ENCODE measurements at places on chromosomes 2 and 18.

DNA sequence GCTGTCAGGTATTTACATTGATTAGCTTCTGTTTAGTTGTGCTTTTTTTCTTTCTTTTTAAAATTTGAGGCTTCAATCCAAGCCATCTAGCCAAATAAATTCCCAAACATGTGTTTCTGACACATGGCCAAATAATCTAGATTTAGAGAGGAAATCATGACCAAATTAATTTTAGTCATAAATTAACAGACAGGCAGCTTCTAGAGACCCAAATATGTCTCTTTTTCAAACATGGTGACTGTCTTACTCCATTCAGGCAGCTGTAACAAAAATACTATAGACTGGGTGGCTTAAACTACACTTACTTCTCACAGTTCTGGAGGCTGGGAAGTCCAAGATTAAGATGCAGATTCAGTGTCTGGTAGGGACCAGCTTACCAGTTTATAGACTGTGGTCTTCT lies 23.2 kb upstream of the NAB1 start:
- DNase-seq: no peak

GRCh38 chr18:23519734-23520133 lies 16.4 kb downstream of the RMC1 start:
- no peak for DNase-seq

- DNase-seq: no peak
Measured at GRCh38 chr2:45439788-45440773, 171.0 kb downstream of the SRBD1 start.

GRCh38 chr18:39345321-39345720 lies 1779.7 kb upstream of the CELF4 start:
- no peak for DNase-seq

DNA sequence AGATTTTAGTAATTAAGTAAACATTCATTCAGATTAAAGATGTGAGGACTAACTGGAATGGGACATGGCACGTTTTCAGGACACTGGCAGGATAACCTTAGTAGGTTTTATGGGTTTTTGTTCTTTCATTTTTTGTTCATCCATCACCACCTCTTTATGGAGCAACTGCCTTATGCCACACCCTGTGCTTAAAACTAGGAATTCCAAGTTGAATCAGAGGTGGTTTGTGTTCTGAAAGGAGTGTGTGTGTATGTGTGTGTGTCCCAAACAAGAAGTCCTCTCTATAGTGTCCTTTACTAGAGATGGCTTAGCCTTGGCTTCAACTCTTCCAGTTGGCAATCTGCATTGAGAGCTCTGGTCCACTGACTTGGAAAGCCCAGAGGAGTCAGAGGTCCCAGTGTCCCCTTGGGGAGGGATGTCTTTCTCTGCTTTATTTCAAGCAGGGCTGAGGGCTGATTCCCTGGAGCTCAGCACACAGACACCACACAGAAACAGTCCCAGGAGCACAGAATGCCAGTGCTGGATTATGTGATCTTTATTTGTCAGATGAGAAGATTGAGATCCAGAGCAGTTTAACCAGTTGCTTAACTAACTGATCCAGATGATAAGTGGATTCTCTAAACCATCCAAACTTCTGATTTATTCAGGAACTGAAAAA lies 25.2 kb downstream of the RHOB start:
- DNase-seq: no peak

DNA sequence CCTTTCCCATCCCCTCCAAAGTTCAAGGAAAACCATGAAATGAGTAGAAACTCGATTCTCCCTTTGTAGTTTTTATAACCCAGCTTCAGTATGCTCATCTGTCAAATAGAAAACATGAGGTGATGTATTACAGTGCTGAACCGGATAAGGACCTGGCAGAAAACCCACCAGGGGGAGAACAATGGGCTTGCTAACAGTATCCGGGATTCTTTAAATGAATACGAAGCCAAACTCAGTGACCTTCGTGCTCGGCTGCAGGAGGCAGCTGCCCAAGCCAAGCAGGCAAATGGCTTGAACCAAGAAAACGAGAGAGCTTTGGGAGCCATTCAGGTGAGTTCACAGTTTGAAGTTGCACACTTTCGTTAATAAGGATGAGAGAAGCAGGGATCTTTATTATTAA lies 113.6 kb upstream of the TTC39C start:
- no peak for DNase-seq

DNA sequence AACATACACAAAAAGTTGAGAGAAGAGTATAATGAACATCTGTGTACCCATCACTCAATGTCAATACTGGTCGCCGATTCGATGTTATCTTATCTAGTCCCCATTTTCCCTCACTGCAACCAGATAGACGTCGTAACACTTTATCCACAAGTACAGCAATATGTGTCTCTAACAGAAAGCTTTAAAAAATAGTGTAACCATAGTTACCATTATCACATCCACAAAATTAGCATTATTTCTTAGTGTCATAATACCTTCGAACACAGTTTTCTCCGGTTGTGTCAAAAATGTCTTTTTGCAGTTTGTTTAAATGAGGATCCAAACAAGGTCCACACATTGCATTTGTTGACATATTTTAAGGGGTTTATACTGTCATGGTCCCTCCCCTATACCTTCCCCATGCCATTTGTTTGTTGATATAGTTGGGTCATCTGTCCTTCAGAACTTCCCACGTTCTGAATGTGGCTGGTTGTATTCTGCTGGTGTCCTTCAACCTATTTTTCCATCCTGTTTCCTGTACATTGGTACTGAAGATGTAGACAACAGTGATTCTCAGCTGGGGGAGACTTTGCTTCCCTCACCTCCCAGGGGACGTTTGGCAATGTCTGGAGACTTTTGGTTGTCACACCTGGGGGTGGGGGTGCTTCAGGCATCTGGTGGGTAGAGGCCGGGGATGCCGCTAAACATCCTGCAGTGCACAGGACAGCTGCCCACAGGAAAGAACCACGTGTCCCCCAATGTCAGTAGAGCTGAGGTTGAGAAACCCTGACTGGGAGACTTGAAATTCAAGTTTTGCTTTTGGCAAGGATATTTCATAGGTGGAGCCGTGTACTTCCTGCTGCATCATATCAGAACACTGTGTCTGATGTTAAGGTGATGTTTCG lies 72.7 kb upstream of the SPRED2 start:
- DNase-seq: no peak

GRCh38 chr18:61322265-61322873 lies 10.9 kb upstream of the CDH20 start:
- DNase-seq: no peak

- no peak for DNase-seq
Measured at GRCh38 chr2:239954166-239955086, 70.7 kb downstream of the NDUFA10 start.

- DNase-seq: no peak
Measured at GRCh38 chr2:21033237-21034155, 10.4 kb downstream of the APOB start.

GRCh38 chr2:117738991-117739839 lies 75.3 kb upstream of the DDX18 start:
- DNase-seq: no peak

GRCh38 chr18:46772357-46772756 lies 15.5 kb upstream of the ST8SIA5 start:
- no peak for DNase-seq
